RPMI8226 (cell line): ENCODE measurements at places on chromosomes 3 and 15.
A peak's percentile ranks its signal among the peaks of the same experiment; 100 is the strongest.

DNA sequence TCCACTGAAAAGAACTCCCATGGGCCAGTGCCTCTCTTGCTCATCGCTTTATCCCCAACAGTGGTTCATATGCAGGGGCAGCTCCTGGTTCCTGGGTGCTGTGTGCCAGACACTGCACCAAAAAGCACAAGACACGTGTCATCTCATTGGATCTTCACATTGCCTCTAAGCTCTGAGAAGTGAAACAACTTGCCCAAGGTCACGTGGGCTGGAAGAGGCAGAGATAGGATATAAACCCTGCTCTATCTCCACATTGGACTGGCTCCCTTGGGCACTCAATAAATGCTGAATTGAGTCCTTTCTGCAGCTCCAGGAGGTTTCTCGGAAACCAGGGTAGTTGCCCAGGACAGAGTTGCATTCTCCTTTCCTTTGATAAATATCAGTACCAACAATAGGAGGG, 88.1 kb downstream of the SRGAP3 start:
- DNase-seq, result no peak

- no peak for DNase-seq
These were observed 18.8 kb upstream of the SATB1 start for GRCh38 chr3:18443665-18444594.

DNA sequence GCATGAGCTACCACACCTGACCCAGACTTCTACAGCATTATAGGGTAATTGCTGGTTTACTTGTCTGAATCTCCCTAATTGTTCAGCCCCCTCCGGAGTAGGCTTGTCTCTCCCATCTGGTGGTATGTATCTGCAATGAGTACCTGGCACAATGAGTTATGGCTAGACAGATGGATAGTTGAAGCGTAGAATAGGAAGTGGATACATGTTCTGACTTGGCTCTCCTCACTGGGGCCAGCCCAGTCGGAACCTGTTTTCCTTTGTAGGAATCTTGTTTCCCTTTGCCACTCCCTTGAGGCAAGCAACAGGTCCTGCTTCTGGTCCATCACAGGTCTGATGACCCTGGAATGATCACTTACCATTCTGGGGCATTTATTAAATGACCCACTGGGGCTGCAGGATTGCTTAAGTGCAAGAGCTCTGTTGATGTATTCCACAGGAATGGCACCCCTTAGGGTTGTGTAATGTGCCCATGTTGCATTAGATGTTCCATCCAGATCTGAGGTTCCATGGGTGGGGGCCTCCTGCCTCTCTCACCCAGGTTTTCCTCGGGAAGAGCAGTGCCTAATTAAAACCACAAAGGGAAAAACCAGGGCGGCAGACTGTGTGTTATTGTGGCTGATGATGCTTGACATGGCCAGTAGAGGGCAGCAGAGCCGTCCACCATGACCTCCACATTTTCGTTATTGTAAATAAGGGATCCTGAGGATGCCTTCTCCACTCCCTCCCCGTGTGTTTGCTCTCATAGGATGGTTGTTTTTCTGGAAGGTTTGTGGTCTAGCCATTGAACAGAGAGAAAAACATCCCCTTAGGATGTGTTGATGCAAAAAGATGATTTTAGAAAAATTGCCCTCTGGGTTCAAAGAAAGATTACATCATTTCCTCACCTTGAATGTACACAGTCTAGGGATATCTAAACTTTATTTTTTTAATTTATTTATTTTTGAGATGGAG, 58.0 kb downstream of the CMTM8 start:
- DNase-seq, result peak; percentile 48

DNA sequence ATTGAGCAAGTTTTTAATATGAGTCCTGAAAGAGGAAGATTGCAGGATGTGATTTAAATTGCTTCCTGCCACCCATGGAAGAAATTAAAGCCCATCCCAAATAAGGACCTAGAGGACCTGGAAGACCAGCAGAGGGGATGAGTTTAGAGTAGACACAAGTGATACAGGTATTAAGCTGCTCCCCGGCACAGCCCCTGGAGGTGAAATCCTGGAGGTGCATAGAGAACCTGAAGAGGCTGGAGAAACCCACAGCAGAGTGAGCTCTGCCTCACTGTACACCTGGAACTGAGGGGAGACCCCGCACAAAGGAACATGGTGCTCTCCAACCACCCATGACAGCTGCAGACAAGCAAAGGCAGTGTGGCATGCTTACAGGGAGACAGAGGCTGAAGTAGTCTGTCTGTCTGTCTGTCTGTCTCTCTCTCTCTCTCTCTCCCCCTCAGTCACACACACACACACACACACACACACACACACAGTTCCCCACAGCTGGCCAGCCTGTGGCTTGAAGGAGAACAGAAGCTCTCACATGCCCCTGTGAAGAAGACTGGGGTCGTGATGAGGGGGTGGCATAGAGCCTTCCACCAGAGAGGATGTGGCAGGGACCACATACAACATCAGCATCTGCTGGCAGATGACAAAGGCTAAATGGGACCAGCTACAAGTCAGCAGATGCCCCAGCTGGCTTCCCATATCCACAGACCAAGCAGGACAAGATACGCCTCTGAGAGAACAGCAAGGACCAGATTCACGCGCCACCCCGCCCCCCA, 38.1 kb downstream of the FSIP1 start:
- no peak for DNase-seq

DNA sequence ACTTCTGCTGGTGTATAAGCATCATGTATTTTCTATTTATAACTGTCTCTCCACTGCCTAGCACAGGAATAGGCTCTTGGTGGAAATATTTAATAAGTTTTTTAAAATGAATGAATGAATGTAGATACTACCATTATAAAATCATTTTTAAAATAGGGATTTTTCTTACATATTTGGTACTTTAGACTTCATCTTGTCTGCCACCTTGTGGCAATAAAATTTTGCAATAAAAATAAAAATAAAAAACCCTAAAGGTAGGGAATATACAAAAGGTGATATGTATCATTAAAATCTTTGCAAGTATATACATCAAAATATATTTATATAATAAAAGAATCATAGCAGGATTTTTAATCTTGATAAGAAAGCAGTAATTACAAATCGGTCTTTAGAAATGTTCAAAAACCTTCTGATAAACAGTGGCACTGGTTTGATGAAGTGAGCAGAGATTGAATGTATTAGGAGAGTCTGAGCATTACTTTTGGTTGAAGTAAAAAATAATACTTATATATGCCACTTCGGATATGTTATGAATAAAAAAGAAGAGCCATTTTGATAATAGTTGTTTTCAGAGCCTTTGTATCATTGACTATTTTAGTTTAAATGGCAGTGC, 95.2 kb downstream of the SPATA16 start:
- no peak for DNase-seq

DNA sequence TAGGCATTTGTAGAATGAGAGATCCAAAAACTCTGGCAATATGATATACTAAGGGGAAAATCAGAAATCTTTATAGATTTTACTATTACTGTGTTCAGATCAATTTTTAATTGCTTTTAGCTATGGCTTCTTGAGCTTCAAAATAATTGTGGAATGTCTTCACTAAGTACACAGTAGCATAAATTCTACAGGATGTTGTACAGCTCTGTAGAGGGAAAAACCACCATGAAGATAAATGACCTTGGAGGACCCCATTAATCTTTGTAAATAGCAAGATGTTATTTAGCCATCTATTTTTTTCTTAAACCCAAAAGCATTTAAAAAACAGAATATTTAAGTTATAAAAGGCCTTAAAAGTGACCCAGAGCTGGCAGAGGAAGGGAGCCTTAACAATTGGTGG, 43.9 kb upstream of the FNDC3B start:
- no peak for DNase-seq

DNA sequence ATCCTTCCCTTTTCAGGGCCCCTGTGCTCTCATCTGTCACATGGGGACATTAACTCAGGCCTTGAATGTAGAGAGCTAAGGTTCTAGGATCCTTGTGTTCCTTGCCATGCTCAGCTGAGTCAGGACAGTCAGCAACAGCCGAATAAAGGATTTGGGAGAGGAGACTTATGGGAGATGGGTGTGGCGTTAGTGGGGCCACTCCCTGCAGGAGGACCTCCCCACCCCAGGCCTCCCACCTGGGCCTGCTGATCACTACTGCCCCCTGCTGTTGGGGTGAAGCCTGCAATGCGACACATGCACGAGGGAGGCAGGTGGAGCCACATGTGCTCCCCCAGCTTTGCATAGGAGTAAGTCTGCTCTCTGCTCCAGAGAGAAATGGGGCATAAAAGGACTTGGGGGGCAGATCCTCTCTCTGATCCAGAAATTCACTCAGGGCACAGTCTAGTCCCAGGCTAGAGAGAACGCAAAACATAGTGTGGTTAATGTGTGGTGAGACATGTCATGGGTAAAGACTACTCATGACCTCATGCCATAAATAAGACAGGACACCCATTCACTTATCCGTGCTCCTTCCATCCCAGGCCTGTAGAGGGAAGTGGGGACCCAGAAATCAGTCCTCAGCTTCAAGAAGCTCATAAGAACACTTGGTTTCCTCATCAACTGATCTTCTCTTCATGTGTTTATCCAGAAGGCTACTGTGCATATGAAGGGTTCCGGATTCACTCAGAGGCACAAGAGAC, 19.4 kb downstream of the RBP1 start:
- no peak for DNase-seq

DNA sequence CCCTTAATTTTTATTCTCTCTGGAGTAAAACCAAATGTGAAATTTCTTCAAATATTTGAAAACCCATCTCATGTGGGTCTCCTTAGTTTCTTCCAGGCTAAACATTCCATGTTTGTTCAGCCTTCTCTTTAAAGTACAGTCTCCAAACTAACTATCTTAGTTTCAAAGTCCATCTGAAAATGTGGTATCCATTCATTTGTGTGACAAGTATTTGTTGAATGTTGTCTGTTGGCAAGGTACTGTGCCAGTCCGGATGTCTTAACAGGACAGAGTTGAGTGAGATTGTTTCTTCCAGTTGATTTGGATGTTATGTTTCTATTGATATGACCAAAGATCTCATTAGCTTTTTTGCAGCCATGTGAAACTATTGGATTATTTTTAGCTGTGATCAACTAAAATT, 347.4 kb downstream of the THSD4 start:
- no peak for DNase-seq

GRCh38 chr3:60600848-60601247, 650.4 kb downstream of the FHIT start:
- no peak for DNase-seq

- no peak for DNase-seq
These were observed 8.5 kb downstream of the SLC25A36 start for GRCh38 chr3:140950144-140950543.

DNA sequence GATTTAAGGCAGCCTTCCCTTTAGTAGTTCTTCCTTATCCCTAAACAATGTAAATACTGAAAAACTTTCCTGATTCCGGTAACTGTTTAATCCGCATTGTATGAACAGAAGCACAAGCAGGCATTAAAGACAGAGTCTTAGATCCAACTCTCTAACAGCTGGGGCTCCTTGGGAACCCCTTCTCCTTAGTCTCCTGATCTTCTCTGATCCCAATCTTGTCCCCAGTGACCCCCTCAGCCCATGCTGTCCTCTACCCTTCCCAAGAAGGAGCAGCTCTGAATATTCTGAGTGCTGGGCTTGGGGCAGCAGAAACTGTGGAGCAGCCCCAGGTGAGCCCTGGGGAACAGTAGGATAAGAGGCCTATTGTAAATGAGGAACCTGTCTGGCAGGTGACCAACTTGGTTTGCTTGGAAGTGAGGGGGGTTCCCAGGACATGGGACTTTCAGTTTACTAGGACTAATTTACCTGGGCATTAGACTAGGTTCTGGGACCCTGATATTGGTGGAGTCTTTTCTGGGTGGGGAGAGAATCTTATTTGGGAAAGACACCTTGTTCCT, 13.0 kb upstream of the SLC30A4 start:
- no peak for DNase-seq

DNA sequence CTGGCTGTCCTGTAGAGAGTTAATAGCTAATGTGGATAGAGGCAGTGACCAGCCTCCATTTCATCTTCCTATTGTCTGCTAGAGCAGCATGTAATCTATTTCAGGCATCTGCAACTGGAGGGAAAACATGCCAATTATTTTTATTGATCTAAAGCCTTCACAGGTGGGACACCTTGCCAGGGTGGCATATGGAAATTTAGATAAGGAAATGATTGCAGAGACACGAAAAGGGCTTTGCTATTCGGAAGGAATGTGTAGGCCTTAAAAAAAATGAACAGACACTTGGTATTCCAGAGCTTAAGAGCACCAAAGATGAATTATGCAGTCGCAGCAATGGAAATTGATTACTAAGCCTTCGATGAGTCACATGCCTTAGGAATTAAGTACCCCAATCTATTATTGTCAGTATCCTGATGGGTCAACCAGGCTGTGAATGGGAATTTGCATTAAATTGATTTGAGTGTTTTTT, 454.7 kb downstream of the SQOR start:
- no peak for DNase-seq

- DNase-seq, result no peak
These were observed 45.6 kb downstream of the NME9 start for GRCh38 chr3:138284079-138284478.

GRCh38 chr15:37291920-37292319, 191.6 kb upstream of the MEIS2 start:
- DNase-seq, result no peak

- no peak for DNase-seq
These were observed 27.3 kb upstream of the NANOGP8 start for GRCh38 chr15:35112346-35112745.

DNA sequence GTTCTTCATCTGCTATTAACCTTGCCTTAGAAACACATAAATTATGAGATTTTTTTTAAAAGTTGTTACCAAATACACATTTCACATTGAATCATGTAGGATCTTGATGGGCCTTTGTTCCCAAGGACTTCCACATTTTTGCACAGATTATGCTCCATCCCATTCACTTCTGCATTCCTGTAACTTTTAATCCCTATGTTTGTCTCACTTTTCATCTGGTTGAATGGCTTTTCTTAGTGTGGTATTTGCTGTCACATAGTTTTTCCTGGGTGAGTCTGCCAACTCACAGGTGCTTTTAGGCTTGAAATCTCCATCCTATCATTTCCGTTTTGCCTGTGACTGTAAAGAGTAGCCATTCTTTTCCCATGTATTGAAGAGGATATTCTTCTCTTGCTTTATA, 297.2 kb upstream of the TPRG1 start:
- no peak for DNase-seq
